Left kidney (tissue), 8 donors: ENCODE measurements at places on chromosomes 6 and 20. TPM values are rescaled to one million over a fixed set of nuclear protein-coding genes. Genes with fewer than 3 reads are reported as not detected.

The TP53TG5 gene
- 2.0 TPM for polyA plus RNA-seq

The PPDPF gene
- 118 TPM for polyA plus RNA-seq

The LIN28B gene
- polyA plus RNA-seq = 0.40 TPM

The CRISP3 gene
- not detected for polyA plus RNA-seq

The CALHM5 gene
- polyA plus RNA-seq = 2.6 TPM

The FAM83B gene
- 11.1 TPM for polyA plus RNA-seq

The CCR6 gene
- 0.20 TPM for polyA plus RNA-seq

The PSORS1C1 gene
- polyA plus RNA-seq = 0.10 TPM

The PPP1R16B gene
- 6.9 TPM for polyA plus RNA-seq

The TASP1 gene
- 13.9 TPM for polyA plus RNA-seq

The PDE7B gene
- 8.0 TPM for polyA plus RNA-seq

The TMEM239 gene
- polyA plus RNA-seq = 0.03 TPM

The KIAA0408 gene
- polyA plus RNA-seq = 4.4 TPM

DNA sequence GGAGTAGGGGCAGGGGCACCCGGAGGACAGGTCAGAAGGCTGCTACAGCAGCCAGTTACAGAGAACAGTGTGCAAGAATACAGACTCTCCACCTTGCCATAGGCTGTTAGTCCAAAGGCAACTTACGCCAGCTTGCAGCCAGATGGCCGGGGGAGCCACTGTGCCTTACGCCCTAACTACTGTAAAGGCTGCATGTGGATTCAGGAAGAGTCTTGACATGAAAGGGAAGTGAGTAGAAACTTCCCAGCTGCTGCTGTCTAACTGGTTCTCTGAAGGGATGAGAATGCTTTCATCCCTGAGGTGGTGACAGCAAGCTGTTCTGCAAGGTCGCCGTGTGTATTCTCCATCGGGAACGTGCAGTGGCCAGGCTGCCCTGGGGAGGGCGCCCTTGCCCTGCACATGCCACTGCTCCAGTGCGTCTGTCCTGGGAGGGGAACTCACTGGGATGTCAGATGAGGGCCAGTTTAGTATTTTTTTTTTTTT is 46.1 kb downstream of the LYRM4 start:
- DNase-seq = peak; percentile 83

- DNase-seq = no peak
Observed at GRCh38 chr6:130671119-130671518, 156.1 kb upstream of the SMLR1 start.

DNA sequence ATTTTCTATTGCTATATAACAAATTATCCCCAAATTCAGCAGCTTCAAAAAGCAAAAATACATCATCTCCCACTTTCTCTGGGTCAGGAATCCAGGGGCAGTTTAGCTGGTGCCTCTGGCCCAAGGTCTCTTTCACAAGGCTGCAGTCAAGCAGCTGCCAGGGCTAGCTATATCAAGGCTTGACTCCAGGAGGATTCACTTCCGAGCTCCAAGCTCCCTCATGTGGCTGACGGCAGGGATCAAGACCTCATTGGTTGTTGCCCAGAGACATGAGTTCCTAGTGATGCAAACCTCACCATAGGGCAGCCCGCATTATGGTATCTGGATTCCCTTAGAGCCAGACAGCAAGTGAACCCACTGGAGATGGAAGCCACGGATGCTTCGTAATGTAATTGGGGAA is 1.3 kb upstream of the VNN1 start:
- DNase-seq = peak; percentile 14

- no peak for DNase-seq
Observed at GRCh38 chr6:296151-297122, 4.2 kb downstream of the DUSP22 start.

- DNase-seq = no peak
Observed at GRCh38 chr6:135434991-135435390, 62.5 kb downstream of the AHI1 start.

DNA sequence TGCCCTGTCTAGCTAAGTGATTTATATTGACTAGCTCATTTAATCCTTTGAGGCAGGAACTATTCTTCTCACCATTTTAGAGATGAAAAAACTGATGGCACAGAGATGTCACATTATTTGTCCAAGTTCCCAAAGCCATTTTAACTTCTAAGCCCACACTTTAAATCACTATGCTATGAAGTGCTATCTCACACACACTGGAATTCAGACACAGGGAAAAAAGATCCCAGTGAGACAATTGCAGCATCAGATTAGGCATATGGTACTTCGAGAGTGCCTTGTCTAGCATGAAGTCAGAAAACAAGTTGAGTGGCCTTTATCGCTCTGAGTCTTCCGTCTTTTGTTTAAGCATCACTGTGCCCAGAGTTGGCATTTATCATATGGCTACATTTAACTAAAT is 54.1 kb upstream of the PDE7B start:
- DNase-seq = no peak

DNA sequence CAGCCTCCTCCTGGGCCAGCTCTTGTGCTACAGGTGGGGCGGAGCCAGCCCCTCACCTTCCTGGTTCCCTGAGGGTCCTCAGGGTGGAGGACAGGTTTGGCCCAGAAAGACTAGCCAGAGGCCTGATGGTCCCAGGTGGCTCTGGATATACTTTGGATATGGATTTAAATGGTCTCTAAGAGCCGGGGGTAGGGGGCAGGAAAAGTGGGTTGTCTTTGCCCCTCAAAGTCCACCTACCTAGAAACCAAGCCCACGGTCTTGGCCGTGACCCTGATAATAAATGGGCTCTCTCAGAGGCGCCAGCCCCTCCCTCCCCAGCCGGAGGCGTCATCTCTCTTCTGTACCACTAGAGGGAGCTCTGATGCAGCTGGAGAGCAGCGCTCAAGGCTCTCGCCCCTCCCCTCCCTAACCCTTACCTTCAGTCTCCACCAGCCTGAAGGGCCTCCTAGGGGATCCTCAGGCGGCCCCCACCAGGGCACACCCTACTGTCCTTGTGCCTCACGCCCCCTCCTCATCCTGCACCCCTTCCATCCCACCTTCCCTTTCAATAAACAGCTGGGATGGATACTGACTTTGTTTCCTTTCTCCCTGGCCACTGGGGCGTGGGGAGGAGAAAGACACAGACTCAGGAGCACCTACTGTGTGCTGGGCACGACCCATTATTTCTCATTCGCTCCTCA is 7.5 kb downstream of the NRSN2 start:
- DNase-seq = peak; percentile 77

GRCh38 chr6:143549221-143549948 is 37.9 kb upstream of the FUCA2 start:
- DNase-seq = no peak

DNA sequence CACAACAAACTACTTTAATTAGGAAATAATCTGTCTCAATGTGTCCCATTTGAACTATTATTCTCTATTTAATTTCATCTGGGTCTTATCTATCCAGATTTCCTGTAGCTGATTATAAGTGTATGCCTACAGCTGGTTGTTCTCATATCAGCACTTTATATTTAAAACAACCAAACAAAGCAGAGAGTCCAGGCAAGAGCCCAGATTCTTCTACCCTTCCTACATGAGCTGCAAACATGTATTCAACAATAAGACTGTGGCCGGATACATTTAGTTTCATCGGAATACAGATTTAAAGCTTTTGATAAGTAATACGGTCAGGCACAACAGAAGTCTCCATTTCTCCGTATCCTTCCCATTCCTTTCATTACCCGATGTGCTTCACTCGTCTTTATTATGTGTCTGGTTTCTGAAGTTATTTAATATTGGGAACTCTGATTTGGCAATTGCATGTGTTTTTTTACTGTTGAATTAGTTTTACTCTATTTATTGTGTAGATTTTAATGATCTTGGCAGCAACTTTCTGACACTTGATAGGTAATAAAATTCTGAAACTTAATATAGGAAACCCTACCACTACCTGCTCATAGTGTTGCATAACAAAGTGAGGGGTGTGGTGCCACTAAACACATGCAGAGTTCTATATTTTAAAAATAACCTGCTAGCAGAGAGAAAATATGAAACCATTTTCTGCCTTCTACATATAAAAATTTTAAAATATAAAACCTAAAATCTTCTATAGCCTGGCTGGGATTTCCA is 653.5 kb upstream of the PTCHD4 start:
- no peak for DNase-seq

DNA sequence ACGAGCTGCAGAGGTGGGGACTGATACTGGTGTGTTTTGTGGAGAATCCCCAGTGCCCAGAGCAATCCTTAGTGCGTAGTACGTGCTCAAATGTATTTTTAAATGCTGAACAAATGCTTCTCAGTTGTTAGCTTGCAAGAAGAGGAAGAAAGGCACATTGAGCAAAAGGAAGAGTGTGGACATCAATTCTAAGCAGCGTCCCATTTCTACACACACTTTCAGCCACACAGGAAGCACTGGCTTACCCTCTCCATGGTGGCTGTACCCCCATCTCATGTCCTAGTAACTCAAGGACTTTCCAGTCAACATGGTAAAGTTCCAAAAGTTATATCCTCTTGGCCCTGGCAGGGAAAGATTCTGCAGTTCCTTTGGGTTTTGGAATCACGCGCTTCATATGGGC is 98.8 kb upstream of the NXT1 start:
- no peak for DNase-seq

DNA sequence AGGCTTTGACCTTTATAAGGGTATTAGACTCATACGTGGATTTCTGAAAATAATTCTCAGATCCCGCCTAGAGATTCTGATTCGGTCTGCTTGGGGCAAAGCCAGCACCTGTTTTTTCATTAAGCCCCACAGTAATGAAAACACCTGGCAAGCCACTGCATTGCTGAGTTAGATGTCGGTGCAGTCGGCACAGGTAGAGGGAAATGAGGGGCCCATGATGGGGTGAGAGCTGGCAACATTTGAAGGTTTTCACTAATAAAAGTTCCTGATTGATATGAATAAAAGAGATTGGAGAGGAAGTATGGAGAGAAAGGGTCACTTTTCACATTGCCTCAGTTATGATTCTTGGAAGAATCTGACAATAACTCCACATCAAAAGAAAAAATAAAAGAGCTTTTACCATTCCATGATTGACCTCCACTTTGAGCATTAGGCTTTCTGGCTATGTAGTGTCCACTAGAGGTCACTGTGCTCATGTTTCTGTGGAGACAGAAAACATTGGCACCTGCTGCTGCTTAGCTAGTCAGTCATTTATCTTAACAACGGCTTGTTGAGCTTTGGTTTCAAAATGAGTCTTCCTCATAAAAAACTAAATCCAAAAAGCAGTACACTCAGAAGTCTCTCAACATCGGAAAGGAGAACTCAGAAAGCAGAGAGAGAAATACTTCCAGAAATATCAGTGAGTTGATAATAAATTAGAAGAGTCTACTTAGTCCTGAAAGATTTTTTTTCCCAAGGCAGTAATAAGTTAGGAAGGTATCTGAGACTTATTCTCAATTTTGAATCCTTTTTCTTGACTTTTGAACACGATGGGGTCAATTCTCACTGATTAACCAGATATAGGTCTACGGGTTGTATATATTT is 53.3 kb upstream of the KLHL31 start:
- peak; percentile 64 for DNase-seq

DNA sequence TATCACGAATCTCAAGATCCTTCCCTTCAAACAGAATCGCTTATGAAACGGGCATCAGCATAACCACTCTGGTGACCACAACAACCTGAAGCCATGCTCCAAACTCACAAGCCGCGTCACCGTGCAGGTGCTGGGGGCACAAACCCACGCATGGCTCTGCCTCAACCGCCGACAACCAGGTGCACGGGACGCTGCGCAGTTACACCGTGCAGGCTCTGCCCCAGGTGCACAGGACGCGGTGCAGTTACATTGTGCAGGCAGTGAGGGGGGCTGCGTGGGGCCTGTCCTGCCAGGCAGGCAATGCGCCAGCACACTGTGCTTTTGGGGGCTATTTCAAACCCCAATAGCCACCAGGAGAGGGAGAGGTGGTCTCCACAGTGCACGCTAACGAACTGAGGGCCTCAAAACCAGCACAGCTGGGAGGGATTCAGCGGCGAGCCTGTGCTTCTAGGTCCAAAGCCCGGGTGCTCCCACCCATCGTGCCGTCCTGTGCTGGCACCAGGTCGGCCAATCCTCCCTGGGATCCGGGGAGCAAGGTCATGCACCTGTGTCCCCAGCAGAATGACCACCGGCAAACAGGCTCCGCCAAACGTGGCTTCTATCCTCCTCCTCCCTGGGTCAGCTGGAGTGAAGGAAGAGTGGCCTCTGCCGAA is 35.8 kb downstream of the ZBTB46 start:
- DNase-seq = no peak

- no peak for DNase-seq
Observed at GRCh38 chr20:52542131-52542530, 350.6 kb upstream of the ZFP64 start.

DNA sequence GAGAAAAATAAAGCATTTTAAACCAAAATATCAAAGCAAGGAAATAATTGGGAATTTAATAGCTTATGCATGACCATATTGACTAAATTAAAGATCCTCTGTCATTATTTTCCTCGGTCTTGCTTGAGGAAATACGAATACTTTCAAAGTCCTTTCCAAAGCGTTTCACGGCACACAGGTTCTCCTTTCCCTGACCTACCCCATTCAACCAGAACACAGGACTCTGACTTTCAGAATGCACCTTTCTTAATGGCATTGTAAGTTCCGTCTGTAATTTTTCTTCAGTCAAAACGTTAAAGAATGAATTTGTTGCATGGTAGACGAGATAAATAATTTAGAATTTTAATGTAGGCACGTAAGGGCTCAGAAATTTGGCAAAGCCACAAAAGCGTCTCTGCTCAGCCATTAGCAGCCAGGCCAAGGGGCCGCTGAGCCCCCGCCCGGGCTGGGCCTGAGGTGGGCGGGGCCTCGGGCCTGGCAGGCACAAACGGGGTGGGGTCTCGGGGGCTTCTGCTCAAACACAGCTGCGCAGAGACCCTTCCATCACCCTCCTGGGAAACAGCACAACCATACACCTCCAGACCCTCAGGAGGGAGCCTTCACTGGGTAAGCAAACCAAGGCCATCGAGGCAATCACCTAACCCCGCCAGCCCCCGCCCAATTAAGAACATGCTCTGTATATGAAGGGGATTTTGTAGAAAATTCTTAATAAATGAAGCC is 3.4 kb downstream of the NEDD9 start:
- no peak for DNase-seq

GRCh38 chr6:167276772-167277533 is 14.2 kb upstream of the UNC93A start:
- no peak for DNase-seq

- DNase-seq = no peak
Observed at GRCh38 chr6:111388681-111389080, 94.3 kb downstream of the REV3L start.

- DNase-seq = no peak
Observed at GRCh38 chr6:159830501-159831372, 30.7 kb downstream of the PNLDC1 start.

- no peak for DNase-seq
Observed at GRCh38 chr6:167751579-167752115, 75.1 kb upstream of the AFDN start.

- DNase-seq = no peak
Observed at GRCh38 chr6:14729129-14729871, 516.6 kb upstream of the JARID2 start.

- no peak for DNase-seq
Observed at GRCh38 chr20:584161-584970, 25.7 kb downstream of the TCF15 start.

GRCh38 chr6:47376930-47377329 is 67.2 kb upstream of the TNFRSF21 start:
- no peak for DNase-seq
